ENCODE measurements at places on chromosomes 11 and 22.

DNA sequence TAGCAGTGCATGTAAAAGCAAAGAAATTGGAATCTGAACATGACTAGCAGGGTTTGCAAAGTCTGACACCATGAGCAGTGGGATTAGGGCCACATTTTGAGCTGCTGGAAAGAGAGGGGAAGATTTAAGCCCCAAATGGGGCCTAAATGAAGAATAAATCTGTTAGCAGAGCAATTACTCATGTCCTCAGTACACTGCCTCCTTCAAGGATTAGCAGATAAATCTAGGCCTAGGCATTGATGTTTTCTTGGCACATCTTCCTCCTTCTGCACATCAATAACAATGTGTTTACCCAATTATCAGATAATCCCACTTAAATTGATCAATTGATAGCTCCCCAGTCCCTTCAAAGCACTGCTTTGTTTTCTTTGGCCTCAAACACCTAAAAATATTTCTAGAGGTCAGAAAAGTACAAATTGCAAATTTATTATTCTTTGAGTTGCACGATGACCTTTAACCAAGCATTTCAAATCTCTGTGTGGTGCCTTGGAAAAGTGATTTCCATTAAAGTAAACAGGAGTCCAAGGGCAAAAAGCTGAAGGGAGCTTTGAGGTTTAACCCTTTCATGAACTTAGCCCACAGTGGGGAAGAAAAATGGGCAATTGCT is 514.7 kb upstream of the CHORDC1 start:
- DNase-seq, result no peak

DNA sequence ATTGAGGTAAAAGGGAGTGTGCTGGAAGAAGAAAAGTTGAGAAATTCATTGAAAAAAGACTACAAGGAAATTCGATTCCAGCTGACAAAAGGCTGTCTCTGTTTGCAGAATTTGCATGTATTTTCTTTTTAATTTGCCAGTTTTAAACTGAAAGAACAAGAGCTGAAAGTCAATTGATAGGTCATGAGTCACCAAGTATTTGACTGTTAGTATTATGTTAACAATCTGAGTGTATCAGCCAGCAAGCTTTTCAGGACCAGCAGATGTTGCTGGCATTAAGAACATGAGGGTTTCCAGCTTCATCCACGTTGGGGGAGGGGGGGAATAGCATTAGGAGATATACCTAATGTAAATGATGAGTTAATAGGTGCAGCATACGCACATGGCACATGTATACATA is 726.7 kb downstream of the METTL15 start:
- DNase-seq, result no peak

- no peak for DNase-seq
These were observed 5.6 kb downstream of the GATD1 start for GRCh38 chr11:771617-772204.

- no peak for DNase-seq
These were observed 16.9 kb upstream of the MUC5B start for GRCh38 chr11:1205987-1206331.

- no peak for DNase-seq
These were observed 3.8 kb downstream of the NADSYN1 start for GRCh38 chr11:71456831-71457230.
